ENCODE measurements at places on chromosomes 5 and 9.
A peak's percentile ranks its signal among the peaks of the same experiment; 100 is the strongest.

GRCh38 chr5:73722231-73722630, 96.2 kb downstream of the ARHGEF28 start:
- DNase-seq: no peak

DNA sequence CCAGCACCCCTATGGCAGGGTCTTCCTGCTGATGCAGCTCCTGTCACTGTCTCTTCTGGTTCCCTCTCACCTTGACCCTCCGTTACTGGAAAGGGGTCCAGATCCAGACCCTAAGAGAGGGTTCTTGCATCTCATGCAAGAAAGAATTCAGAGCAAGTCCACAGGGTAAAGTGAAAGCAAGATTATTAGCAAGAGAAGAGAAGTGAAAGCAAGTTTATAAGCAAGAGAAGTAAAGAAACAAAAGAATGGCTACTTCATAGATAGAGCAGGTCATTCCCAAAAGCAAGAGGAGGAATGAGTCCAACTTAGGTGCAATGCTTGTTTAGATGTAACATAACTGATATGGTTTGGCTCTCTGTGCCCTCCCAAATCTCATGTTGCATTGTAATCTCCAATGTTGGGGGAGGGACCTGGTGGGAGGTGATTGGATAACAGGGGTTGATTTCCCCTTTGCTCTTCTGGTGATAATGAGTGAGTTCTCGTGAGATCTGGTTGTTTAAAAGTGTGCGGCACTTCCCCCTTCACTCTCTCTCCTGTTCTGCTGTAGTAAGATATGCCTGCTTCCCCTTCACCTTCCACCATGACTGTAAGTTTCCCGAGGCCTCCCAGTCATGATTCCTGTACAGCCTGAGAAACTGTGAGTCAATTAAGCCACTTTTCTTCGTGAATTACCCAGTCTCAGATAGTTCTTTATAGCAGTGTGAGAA, 183.3 kb downstream of the MED10 start:
- DNase-seq: no peak

- no peak for DNase-seq
Measured at GRCh38 chr5:148696187-148697036, 42.1 kb upstream of the HTR4 start.

DNA sequence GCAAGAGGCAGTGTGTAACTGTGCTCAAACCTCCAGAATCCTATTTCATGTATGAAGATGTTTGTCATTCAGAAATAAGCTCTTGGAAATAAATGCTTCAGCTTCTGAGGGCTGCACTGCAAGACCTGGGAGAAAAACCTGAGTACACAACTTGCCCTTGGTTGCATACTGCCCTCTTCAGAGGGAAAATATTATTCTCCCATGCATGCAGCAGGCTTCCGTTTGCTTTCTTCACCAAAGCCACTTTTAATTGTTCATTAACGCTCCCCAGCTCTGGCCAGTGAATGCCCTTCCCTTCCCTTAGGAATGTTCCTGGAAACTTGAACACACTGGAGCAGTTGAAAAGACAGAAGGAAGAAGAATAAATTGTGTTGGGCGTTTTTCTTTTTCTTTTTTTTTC, 2.5 kb upstream of the WHRN start:
- no peak for DNase-seq

DNA sequence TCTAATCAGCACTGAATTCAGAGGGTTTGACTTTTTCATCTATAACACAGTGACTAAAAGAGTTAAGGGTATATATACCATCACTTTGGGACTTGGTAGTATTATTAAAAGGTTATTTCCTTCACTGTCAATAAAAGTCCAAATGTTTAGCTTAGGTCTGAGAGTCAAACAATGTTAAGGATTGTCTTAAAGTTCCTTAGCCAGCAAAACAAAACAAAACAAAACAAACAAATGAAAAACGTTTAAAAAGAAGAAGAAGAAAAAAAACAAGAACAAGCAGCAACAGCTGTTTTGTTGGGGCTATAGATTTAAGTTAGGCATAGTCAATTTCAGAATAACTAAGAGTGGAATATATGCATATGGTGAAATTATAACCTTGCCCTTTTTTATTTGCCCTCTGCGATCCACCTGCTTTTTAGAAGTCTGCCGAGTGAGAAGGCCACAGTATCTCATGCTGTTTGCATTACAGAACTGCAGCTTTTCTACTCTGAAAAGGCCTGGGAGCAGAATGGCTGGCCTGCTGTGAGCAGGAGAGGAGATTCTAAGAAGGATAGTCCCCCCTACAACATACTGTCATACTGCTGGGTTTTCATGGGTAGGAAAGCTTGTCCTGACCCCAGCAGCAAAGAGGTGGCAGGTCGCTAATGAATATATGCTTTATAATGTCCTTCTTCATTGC, 141.7 kb downstream of the NTRK2 start:
- DNase-seq: no peak

- no peak for DNase-seq
Measured at GRCh38 chr9:91677822-91678436, 254.3 kb upstream of the NFIL3 start.

- DNase-seq: peak; percentile 72
Measured at GRCh38 chr5:113047733-113048652, 71.4 kb downstream of the DCP2 start.

DNA sequence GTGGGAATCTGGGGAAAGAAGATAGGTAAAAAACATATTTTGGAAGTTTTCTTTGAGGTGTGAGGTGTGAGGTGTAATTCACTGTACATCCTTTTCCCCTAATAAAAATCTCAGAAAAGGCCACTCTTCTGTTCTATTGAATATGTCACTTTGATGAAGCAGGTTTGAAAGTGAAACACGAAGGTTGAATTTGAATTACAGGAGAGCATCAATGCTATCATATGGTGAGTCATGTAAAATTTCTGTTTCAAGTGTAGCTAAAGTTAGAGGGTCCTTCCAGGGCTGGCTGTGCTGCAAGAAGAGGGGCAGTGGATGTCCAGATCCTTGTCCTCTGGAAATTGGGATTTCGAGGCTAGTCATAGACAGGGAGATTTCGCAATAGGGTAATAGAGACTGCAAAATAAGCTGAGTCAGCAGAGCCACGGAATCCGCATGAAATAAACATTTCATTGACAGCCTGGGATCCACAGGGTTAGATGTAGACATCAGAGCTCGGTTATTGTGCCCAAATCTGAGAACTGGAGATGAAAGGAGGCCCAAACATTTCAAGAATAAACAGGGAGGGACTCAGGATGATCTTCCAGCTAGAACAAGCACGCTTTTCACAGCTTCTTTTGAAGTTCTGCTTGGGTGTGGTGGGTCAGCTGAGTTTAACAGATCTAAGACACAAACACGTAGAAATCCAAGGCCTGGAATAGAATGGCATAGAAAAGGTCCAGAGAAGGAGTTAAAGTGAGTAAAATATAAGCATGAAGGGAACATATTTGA, 194.4 kb upstream of the CDKN2B start:
- peak; percentile 26 for DNase-seq

- DNase-seq: no peak
Measured at GRCh38 chr9:34555500-34555899, 32.7 kb upstream of the ENHO start.

Data from CD14-positive monocyte (primary cell).